ENCODE measurements at places on chromosomes 5 and 9.

DNA sequence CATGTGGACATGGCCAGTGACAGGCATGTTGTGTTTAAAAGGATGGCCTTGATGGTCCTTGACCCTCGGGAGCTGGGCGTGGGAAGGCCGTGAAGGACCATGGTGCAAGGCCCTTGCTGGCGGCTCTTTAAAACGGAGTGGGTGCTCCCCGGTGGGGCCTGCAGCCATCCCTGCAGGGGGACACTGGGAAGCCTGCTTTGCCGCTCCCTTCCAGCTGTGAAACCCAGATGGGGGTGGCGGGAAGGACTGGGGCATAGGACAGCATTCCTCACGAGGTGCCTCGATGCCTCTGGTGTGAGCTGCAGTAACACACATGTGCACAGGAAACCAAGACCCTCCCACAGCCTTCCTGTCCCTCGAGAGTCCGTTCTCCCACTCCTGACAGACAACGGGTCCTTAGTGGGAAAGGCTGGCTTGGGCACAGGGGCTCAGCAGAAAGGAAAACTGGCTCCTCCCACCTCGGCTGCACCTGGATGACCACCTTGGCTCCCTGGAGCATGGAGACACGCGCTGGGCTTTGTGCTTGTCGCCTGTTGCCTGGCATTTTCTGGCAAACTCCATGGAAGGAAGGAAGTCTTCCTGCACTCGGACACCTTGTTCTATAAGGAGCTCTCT, 30.3 kb upstream of the IRX4 start:
- DNase-seq = no peak

DNA sequence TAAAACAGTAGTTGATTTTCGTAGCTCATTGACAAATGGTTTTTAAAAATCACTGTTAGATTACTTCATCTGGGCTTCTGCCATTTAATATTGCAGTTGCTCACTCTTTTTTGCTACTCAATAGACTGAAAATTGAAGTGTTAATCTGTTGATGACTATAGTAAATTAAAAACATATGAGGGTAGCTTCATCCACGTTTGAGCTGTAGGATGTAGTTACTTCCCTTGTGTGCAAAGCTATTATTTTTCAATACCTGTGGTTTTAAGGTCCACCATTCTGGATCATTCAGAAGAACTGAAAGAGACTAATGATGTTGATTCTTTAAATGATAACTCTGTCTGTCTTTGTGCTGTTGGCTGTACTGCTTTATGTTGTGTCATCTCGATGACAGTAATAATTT, 74.7 kb downstream of the LNPEP start:
- no peak for DNase-seq

GRCh38 chr5:119288379-119289033, 67.3 kb upstream of the TNFAIP8 start:
- no peak for DNase-seq

- DNase-seq = no peak
Observed at GRCh38 chr5:154986151-154986550, 27.4 kb upstream of the KIF4B start.

DNA sequence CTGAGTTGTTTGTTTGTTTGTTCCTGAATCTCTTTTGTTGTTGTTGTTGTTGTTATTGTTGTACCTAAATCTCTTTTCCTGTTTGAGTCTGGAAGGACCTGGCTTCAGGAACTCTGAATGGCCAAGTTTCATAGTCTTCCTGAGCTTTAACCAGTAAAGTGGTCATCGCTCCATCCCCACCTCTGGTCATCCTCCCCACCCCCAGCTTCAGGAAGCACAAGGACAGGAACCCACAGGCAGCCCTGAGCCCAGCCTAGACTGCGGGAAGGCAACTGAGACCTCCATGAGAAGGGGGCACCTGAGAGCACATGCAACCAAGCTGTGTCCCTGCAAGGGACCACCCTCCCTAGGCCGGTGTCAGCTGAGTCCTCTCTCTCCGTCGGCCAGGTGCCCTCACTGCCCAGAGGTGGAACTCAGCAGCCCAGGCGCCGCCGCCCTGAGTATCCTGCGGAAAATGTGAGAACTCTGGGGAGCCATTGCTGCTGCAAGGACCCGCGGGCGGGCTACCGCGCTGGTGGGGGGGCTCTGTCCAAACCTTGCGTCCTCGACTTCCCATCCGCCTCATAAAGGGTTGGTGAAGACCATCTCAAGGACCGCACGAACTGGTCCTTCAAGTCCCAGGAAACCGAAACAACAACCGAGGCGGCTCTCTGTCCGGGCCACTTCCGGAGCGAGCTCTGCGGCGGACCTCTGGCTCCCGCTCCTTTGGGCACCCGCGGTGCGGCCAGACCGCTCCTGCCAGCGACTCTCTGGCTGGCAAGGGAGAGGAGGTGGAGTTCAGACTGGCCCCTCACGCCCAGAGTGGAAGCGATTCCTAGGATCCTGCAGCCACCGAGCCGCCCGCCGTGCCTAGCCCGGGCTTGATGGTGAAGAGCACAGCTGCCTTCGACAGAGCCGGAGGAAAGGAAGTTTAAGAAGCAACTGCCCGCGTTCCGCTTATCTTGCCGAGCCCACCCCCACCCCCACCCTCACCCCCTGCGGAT, 4.2 kb downstream of the BARX1 start:
- no peak for DNase-seq

DNA sequence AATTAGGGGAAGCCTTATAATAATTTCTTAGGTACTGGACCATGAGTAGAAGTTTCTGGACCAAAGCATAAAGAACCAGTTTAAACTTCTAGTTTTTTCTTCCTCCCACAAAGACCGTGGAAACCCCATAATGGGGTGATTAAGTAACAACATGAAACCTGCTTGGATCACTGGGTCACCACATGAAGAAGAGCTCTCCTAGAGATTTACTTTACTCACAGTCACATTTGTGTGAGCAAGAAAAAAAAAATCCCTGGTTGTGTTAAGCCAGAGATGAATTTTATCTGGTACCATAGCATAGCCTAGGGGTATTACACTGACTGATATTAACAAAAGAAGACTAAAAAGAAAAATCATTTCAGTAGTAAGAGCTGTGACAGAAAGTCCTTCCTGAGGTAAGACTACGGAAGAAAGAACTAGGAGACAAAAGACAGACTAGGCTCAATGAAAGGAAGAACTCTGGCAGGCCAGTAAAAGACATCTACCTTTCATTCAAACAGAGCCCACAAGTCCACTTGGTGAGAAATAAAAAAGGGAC, 15.2 kb downstream of the OTP start:
- DNase-seq = no peak

DNA sequence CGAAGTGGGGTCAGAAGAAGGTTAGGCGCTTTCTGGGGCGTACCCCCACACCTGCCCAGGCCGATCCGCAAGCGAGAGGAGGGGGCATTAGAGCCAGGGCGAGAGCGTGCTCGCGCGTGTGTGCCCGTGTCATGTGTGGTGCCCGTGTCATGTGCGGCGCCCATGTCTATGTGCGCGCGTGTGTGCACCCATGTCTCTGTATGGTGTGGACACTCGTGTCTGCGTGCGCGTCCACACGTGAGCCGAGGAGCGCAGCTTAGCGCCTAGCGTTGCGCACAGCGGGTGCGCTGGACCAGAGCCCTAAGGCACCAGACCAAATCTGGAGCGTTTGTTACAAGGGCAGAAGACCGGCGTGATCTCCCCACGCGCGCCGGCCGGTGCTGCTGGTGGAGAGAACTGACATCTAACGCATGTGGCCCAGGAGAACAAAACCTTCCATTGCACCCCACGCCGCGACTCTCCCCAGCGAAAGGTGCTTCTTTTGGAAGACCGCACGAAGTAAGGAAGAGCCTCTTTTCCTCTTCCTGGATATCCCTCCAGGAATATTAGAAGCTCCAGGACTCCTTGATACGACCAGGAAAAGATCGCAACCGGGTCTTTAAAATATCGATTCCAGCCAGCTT, 644 bp downstream of the NIM1K start:
- no peak for DNase-seq

DNA sequence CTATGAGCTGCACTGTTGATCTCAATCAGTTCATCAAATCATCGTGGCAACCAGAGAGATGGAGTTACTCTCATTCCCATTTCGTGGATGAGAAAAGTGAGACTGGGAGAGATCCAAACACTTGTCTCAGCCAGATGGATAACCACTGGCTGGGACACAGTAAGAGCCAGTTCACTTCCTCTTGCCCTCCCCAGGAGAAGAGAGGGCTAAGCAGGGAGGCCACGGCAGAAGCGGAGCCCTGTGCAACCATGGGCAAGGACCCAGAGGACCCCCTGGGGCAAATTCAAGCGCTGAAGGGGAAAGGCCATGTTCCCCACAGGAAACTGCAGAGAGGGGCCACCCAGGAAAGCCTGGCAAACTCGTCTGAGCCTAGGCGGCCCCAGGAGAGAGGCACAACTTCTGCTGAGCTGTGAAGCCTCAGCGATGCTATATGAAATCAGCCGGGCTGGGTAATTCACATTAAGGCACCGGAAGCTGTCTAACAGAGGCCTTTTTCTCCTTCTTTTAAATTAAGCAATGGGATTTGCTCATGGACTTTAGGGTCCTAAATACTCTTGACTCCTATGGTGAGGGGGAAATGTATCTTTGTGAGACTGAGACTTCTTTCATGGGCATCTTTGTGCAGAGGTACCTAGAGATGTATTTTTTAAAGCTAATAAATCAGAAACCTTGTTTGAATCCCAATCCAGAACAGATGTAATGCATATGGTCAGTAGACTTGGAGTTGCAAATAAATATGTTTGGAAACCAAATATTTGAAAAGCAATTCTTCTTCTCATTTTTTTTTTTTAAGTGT, 137.1 kb upstream of the SMIM23 start:
- DNase-seq = no peak

DNA sequence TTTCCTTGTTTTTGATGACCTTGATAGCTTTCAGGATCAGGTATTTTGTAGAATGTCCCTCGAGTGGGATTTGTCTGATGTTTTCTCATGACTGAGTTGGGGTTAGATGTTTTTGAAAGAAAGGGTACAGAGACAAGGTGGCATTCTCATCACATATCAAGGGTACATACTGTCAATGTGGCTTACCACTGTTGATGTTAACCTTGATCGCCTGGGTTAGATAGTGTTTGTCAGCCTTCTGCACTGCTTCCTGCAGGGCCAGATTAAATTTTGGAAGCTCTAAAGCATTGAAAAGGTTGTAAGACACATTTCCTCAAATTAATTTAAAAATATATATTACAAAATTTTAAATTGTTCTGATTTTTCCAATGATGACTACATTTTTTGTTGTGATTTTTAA, 287.4 kb upstream of the ACTBL2 start:
- no peak for DNase-seq

DNA sequence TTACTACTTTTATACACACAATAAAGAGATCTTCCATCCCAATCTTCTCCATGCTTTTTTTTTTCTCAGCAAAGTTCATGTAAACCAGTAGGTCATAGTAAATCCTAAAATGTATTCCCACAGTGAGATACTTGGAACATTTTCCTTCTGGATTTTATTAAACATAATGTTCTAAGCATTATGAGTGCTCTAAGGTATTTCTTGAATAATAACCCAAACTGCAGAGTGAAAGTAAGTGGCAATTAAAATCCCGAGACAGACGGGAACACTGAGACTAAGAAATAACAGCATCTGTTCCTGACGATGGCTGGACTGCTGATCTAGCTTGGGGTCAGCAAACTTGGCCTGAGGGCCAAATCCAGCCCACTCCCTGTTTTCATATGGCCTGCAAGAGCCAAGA, 359.8 kb downstream of the ARL15 start:
- DNase-seq = no peak

DNA sequence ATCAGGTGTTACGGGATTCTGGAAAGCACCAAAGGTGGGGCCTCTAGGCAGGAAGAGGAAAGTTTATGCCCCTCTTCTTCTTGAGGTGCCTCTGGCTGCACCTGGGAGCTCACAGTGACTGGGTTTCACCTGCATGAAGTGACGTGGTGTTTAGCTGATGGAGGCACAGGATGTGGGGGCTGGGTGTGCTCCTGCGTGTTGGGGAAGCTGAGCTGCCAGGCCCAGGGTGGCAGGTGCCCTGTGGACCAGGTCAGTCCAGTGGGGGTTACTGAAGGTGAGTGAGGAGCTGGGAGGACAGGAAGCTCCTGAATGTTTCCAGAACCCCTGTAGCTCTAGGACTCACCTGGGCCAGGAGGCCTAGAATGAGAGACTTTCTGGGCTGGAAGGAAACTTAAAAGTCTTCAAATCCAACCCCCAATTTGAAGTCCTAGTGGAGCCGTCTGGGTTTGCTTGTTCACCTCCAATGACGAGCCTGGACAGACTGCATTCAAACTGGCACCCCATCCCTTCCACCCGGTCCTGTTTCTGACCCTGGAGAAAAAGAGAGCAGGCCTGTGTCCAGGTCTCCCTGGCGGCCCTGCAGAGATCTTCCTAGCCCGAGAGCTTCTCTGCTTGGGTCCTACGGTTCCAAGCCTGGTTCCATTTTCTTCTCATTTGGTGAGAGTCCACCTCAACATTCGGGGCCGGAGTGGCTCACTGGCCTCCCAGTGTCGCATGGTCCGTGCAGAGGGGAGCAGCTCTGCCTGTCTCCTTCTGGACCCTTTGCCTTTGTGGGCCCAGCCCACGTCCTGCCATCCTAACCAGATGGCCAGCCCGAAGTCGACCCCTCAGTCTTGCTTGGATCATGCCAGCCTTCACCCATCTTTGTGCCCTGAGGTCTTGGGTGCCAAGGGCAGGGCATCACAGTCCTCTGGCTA, 22.3 kb downstream of the TRAF1 start:
- DNase-seq = peak; percentile 64

Data from activated T-helper 1 cell treated with Interleukin-2 at 50 U/mL for 16 hours (primary cell).